ENCODE measurements at places on chromosomes 6 and 20.
A peak's percentile ranks its signal among the peaks of the same experiment; 100 is the strongest.

GRCh38 chr6:109060571-109060970 lies 34.1 kb downstream of the SESN1 start:
- no peak for DNase-seq

- DNase-seq, result no peak
Observed at GRCh38 chr6:48994811-48995210, 468.2 kb downstream of the MMUT start.

- no peak for DNase-seq
Observed at GRCh38 chr6:151679081-151679480, 128.4 kb upstream of the ESR1 start.

- no peak for DNase-seq
Observed at GRCh38 chr6:45494416-45495135, 116.8 kb upstream of the SUPT3H start.

GRCh38 chr6:126945150-126945685 lies 173.3 kb upstream of the RSPO3 start:
- DNase-seq, result no peak

- DNase-seq, result peak; percentile 67
Observed at GRCh38 chr20:61896058-61896961, 169.4 kb downstream of the TAF4 start.

DNA sequence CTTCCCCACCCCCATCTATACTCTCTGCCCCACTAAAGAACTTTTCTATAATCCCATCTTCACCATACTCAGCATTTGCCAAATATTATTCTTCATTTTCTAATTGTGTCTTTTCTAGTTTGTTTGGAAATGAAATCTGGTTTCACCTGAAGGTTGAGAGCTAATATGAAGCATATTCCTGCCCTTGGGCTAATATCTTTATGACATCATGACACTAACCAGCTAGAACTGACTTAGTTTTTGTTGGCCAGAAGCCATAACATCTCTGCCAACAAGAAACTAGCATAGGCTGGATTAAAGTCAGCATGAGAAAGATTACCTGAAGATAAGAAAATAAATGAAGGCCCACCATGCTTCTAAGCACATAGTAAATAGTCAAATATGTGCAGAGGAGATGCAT lies 16.7 kb downstream of the UNC5CL start:
- DNase-seq, result no peak

DNA sequence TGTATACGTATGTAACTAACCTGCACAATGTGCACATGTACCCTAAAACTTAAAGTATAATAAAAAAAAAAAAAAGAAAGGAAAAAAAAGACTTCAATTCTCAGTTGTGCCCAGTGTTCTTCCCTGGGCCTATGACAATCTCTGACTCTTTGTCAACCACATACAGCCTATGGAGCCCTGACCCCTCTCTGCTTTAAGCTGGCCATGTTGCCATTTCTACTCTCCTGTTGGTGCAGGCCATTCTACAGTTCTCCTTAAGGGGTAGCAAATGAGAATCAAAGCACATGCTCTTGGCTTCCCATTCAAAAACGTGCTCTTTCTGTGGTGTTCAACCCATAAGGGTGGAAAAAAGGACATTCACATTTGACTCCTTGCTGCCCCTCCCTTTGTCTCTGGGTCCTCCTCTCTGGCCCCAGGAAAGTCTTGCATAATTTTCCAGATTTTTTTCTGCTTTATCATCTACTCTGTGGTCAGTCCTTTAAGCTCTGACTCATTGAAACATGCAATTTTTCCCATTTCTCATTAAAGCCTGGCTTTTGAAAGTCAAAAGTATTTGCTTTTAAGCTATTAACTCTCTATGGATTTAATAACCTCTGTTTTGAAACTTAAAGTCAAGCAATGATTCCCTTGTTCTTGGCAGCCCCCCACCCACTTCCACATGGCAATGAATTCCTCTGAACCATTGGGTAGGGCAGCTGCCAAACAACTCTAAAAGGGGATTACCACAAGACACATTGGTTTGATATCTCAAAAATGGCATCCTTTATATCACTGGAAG lies 208.6 kb upstream of the MCHR2 start:
- no peak for DNase-seq

DNA sequence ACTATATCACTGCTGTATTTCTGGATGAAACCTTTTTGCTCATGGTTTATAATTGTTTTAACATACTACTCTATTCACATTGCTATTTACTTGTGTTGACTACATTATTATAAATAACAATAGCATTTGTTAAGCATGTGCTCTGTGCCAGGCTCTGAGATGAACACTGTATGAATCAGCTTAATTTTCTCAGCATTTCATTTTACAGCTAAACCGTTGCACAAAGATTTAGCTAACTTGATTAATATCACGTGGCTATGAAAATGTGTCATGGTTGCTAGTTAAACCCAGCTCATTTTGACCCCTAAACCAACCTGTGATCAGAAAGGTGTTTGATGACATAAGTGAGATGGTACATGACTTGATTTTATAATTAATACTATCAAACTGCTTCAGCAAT lies 77.5 kb downstream of the NCOA7 start:
- no peak for DNase-seq

- DNase-seq, result no peak
Observed at GRCh38 chr6:49646130-49646824, 9.6 kb upstream of the RHAG start.

DNA sequence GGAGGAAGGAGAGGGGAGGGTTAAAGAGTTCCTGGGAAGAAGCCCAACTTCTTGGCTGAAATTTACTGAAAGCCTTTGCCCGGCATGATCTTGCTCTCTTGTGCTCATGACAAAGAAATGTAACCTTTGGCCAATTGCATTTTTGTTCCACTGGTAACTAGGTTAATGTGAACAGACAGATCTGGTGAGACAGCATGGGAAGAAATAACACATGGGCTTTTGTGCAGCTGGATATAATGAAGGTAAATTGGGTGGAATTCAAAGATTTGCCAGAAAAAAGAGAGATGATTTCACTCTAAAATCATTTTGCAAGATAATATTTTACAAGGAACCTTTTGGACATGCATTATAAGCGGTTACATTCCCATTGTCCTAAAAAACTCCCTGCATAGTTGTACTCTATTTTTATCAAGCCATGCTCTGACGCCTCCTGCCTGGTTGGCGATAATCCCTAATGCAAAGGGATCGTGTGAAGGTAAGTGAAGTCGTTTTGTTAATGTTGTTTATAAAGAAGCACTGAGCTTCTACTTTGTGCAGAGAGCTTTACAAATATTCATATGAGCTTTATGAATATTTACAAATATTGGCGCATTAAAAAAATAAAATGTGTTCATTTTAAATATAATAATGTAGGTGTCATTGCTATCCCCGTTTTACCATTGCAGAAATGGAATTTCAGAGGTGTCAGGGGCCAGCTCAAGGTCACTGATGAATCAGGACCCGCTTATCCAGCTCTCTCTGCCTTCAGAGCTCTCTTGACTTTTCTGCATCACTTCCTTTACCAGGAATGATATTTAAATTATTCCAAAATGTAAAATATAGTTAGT lies 161.3 kb upstream of the AGPAT4 start:
- DNase-seq, result no peak

- no peak for DNase-seq
Observed at GRCh38 chr6:99178168-99178567, 171.3 kb downstream of the FAXC start.

DNA sequence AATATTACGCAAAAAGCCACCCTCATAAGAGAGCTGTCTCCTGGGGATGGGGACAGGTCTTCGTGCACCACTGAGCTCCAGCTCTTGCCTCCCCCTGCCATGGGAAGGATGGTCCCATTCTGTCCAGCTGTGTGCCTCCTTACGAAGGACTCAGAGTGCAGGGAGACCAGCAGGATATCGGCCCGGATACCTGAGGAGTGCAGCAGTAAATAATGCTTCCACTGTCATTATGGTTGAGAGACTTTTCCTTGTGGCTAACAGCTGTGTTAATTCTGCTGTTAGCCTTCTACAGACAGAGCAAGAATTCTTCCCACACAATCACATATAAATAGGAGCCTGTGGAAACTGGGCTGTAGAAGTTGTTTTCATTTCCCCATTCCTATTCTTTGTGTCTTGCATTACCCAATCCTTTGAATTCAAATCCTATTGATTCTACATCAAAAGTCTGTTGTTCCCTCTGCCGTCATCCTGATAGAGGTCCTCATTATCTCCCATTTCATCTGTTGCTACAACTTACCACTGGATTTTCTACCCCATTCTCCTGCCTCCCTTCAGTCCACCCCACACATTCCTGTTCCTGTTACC lies 364.6 kb upstream of the SOX4 start:
- no peak for DNase-seq

DNA sequence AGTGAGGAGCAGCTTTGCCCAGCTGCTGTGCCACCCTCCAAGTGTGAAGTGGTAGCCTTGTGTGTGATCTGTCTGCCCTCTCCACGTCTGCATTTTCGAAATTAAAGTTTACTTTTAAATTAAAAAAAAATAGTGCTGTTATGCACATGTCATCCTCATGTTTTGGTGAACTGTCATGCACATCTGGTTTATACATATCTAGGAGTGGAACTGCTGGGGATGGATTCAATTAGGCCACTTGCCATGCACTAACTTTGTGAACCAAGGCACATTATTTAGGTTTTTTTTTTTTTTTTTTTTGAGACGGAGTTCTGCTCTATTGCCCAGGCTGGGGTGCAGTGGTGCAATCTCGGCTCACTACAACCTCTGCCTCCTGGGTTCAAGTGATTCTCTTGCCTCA lies 3.6 kb downstream of the GTSF1L start:
- DNase-seq, result no peak

DNA sequence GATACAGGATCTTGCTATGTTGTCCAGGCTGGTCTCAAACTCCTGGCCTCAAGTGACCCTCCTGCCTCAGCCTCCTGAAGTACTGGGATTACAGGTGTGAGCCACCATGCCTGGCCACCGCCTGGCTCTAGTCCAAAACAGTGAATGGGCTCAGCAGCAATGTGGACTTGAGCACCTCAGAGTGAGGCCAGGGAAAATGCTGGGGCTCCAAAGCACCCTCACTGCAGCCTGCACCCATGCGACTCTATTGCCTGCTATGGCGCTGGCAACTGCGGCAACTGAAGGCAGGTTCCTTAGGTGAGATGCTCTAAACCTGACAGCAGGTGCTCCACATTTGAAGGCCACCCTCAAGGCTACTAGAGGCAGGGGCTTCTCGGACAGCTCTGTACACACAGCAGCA lies 26.5 kb downstream of the MAP1LC3A start:
- DNase-seq, result no peak

- peak; percentile 17 for DNase-seq
Observed at GRCh38 chr6:41161851-41162552, 914 bp downstream of the TREM2 start.

GRCh38 chr6:31734821-31735406 lies 1.4 kb downstream of the CLIC1 start:
- DNase-seq, result no peak

GRCh38 chr6:6686748-6687601 lies 98.5 kb downstream of the LY86 start:
- DNase-seq, result no peak

DNA sequence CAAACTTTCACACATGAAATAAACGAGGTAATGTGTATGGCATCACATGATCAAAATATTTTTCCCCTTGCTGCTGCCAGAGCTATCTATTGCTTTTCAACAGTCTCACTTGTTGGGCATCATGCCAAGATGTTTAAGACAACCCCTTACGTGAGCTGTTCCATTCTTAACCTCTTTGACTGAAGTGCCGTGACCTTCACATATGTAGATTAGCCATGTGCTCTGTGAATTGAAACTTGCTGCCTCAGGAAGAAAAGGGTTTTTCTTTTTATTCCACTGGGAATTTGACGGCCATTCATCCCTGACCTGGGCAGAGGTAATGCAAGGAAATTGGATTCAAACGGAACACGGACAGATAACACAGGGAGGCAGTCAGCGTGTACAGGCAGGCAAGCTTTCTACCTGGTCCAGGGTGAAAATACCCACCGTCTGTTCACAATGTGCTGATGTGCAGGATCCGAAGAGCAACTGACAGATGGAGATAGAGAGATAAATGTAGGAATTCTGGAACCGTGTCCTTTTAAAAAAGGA lies 14.2 kb downstream of the ARID1B start:
- no peak for DNase-seq

DNA sequence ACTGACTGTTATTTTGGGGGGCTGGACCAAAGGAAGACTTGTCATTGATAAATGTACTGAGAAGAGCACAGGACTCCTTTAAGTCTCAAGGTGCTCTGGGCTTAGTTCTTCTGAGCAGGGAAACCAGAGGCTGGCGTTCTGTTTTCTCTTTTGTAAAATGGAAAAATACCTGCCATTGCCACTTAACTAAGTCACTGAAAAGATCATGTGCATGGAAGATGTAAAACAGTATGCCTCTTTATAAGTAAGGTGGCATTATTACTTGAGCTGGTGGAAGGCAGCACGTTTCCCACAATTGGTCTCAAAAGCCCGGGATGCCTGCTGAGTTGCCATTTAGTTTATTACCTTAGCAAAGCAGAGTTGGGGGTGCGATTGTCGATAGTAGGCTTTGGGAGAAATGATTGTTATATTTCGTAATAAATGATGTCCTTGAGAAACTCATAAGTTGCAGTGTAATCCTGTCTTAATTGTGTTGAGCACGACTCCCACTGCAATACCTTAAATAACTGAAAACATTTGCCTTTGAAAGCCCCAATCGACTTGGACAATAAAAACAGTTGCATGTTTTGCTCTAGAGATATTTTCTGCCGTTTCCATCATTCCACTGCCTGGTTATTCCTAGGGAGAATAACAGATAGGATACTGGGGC lies 3.6 kb downstream of the JARID2 start:
- DNase-seq, result no peak

GRCh38 chr6:41707565-41708200 lies 27.7 kb downstream of the TFEB start:
- no peak for DNase-seq

DNA sequence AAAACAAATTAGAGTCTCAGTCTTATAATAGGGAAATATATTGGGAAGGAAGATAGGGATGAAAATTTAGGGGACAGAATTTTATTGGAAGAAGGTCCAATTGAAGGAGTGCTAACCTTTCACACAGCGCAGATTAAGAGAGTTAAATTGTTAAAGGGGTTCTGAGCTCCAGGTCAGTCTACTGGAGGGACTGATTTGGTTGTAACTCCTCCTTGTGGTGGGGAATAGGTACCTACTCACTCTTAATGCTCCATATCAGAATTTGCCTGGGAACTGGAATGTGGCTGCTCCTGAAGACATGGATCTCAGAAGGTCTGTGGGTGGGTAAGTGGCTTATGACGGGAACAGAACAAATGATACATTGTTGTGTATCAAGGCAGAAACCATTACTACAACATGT lies 143.5 kb downstream of the FLRT3 start:
- DNase-seq, result no peak

DNA sequence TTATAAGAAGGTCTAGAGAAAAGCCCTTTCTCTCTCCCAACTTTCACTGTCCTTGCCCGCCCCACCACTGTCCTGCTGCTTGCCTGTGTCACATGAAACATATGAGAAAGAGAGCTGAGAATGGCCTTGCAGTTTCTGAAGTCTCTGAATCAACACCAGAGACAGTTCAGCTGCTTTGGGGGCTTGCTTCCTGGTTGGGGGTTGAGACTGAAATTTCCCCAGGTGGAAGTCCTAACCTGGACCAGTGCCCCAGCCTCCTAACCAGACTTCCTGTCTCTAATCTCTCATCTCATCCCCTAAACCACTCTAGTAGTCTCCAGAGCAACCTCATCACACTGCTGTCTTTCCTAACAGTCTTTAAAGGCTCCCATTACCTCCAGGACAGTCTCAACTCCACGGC lies 10.7 kb downstream of the TRAM2 start:
- no peak for DNase-seq

- no peak for DNase-seq
Observed at GRCh38 chr6:149508485-149508884, 23.7 kb upstream of the ZC3H12D start.

Data from head of caudate nucleus (tissue), 42 donors.